ENCODE measurements at places on chromosomes 5 and 9.

DNA sequence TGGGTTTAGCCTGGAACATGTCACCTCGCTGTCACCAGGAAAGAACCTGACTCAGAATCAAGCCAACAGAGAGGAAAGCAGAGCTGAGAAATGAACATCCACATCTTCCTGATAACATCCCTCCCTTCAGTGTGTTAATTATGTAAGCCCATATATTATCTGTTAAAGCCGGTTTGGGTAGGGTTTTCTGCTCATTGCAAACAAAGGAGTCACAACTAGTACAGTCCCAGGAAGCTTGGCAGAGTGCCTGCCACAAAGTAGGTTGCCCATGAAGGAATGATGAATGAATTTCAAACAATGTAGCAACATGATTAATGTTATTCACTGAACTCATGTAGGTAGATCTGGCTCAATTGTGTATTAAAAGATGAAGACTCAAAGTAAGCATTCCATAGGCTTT is 10.4 kb upstream of the PPARGC1B start:
- no peak for DNase-seq

GRCh38 chr5:139488260-139488659 is 5.7 kb upstream of the STING1 start:
- no peak for DNase-seq

DNA sequence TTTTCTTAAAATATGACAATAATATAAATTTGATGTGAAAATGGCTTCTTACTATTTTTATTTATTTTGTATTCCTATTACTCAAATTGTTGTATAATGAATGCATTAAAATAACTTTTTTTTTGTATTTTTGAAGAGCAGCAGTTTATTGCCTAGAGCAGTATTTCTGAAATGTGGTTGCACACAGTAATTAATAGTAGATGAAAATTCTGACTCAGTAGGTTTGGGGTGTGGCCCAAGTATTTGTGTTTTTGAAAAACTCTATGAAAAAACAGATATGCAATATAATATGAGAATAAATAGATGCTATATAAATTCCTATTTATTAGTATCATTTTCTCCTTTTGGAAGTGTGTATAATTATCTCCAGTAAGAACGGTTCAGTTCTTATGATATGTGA is 2225.3 kb upstream of the C9orf72 start:
- no peak for DNase-seq

DNA sequence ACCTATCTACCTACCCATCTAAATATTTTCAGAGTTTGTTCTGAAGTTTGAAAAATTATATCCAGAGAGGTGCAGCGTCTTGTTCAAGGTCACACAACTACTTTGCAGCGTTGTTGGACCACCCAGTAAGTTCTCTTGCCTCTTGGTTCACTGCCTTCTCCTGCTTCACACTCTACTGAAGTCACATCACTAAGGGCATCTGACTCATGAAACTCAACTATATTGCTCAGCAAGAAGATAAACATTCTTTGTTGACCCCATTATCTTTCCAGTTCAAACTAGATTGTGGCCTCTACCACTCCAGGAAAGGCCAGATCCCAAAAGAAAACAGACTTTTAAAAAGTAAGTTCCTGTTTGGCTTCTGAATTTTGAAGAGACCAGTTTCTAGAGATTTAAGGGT is 326.9 kb downstream of the SLIT3 start:
- no peak for DNase-seq

DNA sequence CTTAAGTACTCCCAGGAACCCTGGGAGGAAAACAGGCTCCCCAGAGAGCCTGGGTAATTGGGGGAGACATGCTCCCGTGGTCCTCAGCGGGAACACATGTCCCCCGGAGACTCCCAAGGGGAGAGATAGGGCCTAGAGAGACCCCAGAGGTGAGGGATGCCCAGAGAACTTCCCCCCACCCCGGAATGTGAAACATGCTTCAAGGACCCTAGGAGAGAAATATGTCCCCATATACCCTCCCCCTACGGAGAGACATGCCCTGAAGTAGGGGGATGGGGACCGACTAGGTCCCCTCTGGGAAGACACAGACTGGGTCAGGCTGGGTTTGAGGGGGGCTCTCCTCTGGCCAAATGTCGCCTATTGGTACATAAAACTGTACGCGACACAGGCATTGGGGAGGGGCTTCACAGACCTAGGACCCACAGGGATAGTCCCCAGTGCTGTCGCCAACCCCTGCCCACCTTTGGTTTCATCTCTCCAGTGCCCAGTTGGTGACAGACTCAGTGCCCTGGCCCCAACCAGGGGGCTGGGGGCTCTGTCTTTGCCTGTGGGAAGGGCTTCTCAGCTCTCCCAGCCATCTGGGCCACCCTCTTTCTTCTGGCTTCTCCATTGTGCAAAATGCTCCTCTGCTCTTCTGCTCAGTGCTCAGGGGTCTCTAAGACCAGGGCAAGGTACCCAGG is 26.9 kb downstream of the PCDH1 start:
- no peak for DNase-seq

- no peak for DNase-seq
These were observed 206.3 kb downstream of the EFNA5 start for GRCh38 chr5:107464416-107464815.

- DNase-seq = no peak
These were observed 102.5 kb upstream of the SH3GL2 start for GRCh38 chr9:17476401-17476800.

- DNase-seq = no peak
These were observed 95.5 kb downstream of the CAMSAP1 start for GRCh38 chr9:135811801-135812200.

GRCh38 chr5:95841914-95842812 is 19.6 kb upstream of the GLRX start:
- no peak for DNase-seq

GRCh38 chr5:159414021-159414420 is 83.7 kb upstream of the IL12B start:
- DNase-seq = no peak

DNA sequence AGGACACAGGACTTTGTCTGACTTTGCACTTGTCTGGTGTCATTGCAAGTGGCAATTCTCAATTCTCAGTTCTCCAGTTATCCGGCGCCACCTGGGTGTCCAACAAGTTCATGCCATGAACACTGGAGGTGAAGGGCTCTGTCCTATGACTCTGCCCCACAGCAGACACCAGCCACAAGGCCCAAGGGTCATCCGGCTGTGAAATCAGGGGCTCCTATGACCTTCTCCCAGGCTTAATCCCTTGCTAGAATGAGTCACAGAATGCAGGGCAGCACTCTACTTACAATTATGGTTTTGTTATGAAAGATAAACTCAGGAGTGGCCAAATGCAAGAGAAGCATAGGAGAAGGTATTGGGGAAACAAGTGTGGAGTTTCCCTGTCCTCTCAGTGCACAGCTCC is 392.0 kb downstream of the GADD45G start:
- no peak for DNase-seq

GRCh38 chr9:801399-802071 is 40.0 kb upstream of the DMRT1 start:
- DNase-seq = no peak

GRCh38 chr9:30970812-30971211 is 1413.6 kb upstream of the ACO1 start:
- no peak for DNase-seq

DNA sequence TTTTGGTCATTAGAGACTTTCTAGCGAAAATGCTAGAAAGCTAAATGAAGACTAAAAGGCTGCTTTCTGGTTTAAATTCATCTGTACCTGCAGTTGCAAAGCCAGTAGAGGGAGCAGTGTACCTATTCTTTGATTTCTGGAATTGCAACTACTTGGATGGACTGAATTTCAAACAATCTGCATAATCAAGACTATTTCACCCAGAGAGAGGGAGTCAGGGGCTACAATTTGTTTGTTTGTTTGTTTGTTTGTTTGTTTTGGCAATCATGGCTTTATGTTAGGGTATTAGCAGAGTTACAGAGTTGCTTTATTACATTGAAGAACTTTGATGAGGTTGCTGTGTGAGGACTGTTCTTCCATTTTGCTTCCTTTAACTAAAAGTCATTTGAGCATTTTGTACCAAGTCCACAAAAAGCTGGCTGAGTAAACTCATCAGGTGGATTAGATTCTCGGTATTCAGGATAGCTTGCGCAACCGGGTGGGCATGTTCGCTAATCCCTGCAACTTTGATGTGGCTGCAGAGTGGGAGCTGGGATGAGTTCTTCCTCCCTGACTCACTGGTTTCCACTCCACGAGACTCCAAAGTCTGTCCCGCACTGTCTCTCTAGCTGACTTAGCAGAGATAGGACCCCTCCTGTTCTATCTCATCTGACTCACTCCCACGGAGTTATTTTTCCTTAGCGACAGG is 80.0 kb upstream of the TUT7 start:
- peak; percentile 85 for DNase-seq

GRCh38 chr5:101163088-101163487 is 260.0 kb upstream of the ST8SIA4 start:
- DNase-seq = no peak

DNA sequence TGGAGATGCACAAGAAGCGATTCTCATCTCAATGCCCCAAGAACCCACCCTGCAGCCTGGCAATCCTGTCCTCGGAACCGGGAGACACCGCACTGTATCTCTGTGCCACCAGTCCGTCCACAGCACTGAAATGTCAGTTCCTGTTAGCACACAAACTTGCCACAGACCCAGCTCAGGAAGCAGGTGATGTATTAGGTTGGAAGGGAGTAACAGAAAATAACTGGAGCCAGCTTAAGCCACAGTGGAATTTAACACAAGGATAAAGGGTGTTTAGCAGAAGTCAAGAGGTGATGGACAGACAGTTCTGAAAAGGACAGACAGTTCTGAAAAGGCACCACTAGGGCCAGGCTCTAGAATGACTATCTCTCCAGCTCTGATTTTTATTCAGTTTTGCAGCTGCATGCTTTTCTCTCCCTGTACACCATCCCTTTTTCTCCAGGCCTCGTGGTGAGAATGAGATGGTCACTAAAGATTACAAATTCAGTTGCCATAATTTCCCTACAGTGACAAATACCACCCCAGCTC is 114.4 kb downstream of the ANKRD18B start:
- DNase-seq = no peak

GRCh38 chr5:149381261-149381985 is 2.3 kb upstream of the IL17B start:
- peak; percentile 45 for DNase-seq

GRCh38 chr9:6780690-6781089 is 22.9 kb downstream of the KDM4C start:
- DNase-seq = no peak

GRCh38 chr5:9544056-9544455 is 1.8 kb downstream of the SEMA5A start:
- DNase-seq = no peak

- DNase-seq = no peak
These were observed 370.5 kb downstream of the CSNK1G3 start for GRCh38 chr5:123882319-123882964.

DNA sequence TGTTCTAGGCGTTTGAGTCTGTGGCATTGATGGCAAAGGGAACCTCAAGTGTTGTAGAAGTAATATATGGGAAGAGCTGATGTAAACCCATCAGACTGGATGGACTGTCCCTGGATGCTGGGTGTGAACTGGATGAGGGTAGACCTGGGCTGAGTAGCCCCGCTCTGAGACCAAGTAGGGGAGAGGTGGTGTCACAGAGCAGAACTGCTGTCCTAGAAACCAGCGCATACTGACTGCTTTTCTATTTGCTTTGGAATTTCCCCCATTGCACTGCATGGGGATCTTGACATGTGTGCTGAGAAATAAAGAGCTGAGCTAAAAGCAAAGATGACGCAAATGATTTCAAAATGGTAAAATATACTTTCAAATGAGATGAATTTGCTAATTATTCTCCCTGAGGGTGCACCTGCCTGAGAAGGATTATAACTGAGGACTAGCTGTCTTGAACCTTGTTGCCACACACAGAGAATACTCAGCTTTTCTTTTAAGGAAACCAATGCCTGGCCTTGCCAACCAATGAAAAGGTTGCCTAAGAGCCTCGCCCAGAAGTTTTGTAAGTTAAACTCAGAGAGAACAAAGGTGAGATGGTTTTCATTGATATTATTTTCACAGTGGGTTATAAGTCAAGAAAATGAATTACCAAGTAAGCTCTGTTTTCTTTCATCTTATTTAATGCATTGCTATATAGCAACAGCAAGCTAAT is 44.8 kb downstream of the NIM1K start:
- no peak for DNase-seq

- no peak for DNase-seq
These were observed 2.5 kb downstream of the F2R start for GRCh38 chr5:76718381-76718832.

- no peak for DNase-seq
These were observed 56.1 kb downstream of the WDR70 start for GRCh38 chr5:37435261-37435660.

DNA sequence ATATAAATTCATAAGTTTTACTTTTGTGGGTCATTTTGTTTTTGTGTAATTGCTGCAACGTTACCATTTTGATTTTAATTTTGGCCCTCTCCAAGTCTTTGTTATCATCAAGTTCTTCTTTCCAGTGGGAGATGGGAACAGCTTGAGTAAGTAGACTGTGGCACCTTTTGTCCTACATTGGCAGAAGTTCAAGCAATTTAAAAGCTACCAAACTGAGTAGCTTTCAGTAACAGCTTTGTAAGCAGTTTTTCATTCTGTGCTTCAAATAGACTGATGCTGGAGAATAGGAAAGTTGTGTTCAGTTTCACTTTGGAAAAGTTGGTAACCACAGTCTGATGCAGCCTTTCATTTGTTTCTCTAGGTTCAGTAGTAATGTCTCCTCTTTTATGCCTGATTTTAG is 47.8 kb upstream of the TMED7 start:
- no peak for DNase-seq

DNA sequence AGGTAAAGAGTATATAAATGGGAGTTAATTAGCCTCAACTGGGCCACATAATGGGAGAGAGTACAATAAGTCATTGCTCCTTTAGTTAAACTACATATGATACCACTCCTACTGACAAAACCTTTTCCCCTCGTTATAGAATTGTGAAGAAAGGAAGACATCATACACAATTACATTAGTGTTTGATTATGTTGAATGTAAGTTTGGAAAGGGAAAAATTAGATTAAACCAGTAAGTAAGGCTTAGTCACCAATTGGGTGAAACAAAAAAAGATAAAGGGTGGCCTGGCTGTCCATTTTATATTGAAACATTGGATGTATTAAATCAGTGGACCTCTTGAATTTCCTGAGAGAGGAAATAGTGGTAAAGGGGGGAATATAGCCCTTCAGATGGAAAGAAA is 464.3 kb upstream of the PAPPA start:
- DNase-seq = no peak

DNA sequence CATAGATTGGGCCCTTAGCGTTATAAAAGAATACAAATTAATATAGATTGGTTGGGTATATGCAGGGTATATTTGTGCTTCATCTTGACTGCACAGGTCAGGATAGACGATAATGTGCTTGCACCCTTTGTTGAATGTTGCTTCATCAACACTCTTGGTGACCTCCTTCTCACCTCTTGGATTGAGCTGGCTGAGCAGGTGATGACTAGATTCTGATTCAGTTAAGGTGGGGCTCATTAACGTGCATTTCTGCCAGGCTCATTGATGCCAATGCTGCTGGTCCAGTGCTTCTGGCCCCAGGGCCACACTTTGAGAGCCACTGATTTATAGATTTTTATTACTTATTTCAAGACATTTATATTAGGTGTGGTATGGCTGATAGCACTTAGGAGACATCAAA is 27.7 kb downstream of the PCSK5 start:
- no peak for DNase-seq

All from uterus (tissue), 4 donors.